ENCODE measurements at places on chromosomes 16 and 17.

DNA sequence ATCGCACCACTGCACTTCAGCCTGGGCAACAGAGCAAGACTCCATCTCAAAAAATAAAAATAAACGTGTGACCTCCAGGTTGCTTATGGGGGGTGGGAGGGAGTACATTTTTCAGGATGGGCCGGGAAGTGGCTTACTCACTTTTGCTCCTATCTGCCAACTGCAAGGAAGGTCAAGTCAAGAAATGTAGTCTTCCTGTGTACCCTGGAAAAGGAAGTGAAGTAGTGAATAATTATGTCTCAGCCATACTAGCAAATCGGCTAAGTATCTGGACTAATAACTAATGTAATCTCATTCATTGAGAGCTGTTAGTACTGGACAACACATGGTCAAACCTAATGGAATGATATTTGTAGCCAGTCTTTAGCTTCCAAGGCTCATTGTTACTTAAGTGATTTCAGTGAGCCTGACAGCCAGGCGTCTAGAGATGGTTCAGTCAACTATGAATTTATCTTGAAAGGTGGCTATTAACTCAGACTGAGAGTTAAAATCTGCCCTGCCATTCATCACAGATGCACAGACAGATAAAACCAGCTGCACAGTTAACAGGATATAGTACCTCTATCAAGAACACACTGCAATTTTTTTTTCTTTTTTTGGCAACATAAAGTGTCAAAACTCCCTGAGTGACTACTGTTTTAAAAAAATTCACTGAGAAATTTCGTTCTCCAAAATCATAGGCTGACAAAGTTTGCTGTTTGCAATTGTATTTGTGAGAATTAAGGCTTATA, 3.7 kb upstream of the TACO1 start:
- DNase-seq = no peak

- no peak for DNase-seq
Observed at GRCh38 chr17:27608328-27609230, 22.4 kb upstream of the LGALS9 start.

DNA sequence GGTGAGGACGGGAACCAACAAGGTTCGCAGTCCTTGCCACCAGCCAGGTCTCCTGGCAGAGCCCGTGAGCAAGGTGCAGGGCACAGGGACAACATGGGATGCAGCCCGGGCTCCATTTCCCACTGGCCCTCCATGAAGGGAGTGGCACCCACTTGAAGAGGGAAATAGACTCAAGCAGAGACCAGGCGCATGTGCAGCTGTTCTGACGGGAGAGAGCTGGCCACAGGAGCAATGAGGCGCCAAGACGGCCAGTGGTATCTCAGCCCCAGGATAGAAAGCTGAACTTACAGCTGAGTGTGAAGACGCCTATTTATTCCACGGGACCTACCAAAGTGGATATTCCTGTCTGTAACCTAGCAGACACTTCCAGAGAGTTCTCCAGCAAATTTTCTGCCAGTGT, 8.2 kb upstream of the FOXJ1 start:
- DNase-seq = no peak

DNA sequence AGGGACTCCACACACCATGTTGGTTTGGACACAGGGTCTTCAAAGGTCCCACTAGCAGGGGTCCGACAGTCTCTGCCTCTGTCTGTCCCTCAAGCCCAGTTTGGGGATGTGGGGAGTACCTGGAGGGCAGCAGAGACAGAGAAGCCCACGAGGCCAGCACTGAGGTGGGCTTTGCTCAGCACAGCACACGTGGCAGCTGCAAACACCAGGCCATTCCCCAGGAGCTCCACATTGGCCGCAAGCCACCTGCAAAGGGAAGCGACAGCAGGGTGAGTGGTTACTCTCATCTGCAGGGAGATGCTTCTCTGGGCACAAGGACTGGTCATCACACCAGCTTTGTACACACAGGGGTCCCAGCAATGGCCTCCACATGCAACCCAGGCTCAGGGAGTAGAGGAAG, 62.0 kb downstream of the ABCC6 start:
- DNase-seq = no peak

DNA sequence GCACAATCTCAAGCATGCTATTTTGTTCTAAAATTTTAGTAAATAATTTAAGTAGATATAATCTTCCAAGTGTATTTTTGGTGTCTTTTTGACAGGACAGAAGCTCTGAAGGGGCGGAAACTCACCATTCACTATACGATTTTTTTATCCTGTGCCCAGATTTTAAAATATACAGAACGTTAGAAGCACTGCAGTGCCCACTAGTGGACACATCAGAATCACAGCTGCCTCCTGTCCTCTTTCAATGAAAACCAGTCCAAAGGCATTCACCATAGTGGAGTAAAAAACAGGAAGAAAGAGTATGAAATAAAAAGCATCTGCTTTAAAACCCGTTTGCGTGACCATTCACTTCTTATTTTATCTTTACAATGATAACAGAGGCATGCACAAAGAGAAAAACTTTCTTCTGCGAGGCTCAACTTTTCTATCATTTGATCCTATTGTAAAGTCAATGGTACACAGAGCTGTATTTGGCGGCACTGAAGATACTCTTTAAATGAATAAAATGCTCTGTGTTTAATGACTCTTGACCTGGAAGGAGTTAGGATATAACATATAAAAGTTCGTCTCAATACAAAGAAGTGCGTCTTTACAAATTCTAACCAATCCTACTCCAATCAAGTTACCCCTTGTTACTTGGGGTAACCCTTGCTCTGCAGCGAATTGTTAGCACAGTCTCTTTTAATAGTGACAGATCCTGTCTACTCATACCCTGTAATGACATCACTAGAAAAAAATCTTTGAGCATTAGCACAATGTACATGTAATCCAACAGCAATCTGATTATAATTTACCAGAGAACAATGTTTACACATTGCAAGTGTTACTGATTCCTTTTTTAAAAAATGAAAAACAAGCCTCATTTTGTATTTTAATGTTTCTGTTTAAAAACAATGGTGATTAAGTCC, 339.8 kb upstream of the PSMD7 start:
- DNase-seq = peak; percentile 10

GRCh38 chr16:8098947-8099512, 491.3 kb downstream of the TMEM114 start:
- no peak for DNase-seq

DNA sequence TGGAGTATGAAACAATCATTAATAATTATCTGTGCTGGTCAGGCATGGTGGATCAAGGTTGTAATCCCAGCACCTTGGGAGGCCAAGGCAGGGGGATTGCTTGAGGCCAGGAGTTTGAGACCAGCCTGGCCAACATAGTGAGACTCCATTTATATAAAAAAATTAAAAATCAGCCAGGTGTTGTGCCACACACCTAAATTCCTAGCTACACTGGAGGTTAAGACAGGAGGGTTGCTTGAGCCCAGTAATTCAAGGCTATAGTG, 28.9 kb upstream of the PRKCA start:
- no peak for DNase-seq

GRCh38 chr16:11706180-11706742, 36.4 kb downstream of the TXNDC11 start:
- DNase-seq = no peak

GRCh38 chr17:37671824-37672547, 28.7 kb upstream of the DDX52 start:
- no peak for DNase-seq

GRCh38 chr16:53693320-53693719, 10.3 kb downstream of the RPGRIP1L start:
- DNase-seq = no peak

DNA sequence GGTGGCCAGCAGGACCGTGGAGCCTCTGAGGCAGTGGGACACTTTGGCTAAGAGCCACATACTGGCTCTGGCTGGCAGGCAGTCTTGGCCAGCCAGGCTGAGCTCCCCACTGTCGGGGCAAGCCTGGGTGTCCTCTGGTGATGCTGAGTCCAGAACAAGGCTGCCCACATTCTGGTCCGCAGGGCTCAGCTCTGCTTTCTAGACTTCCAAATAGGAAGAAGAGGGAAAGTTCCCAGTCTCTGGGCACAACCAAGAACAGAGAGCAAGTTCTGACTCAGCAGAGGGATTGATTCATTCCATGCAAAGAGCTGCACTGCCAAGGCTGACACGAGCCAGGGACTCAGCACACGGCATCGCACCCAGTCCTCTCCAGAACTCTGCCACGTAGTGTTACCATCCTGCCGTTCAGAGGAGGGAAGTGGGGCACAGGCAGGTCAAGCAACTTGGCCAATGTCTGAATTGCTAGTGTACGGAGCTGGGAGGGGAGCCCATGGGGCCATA, 58.9 kb downstream of the NOS2 start:
- no peak for DNase-seq

DNA sequence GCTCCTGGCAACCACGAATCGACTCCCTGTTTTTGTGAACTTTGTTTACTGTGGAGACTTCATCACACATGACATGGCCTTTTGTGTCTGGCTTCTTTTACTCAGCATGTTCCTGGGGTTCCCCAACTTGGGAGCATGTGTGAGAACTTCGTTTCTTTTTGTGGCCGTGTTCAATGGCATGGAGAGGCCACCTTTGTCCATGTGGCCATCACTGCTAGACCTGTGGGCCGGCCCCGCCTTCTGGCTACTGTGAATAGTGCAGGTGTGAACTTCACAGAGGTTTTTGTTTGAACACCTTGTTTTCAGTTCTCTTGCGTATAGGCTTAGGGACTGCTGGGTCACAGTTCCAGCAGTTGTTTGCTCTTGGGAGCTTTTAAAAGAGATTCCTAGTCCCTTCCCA, 5.7 kb upstream of the SLC38A8 start:
- no peak for DNase-seq

Data from stimulated activated CD8-positive, alpha-beta memory T cell treated with anti-CD3 and anti-CD28 coated beads, Interleukin-2, amount 100 ng/mL, for 48 hours (primary cell).